ENCODE measurements at places on chromosomes 1 and 21.

- no peak for DNase-seq
These were observed 498.1 kb downstream of the LMO4 start for GRCh38 chr1:87826681-87827251.

DNA sequence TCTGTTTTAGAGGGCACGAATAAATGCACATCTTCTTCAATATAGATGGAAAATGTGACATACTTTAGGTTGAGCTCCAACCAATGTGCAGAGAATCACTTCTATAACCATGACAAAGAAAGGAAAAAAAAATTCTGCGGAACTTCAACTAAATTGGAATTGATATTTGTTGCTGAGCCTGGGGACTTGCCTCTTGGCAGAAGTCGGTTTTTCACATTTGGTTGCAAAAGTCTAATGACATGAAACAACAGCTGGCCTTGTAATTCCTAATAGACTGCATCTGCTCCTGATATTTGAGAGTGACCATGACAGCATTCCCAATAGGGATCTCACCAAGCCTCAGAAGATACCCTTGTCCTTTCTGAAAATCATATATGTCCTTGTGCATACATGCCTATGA, 112.8 kb downstream of the PRRX1 start:
- no peak for DNase-seq

GRCh38 chr21:44568261-44568660, 5.3 kb upstream of the KRTAP10-4 start:
- DNase-seq = no peak

GRCh38 chr1:41240781-41241353, 1.2 kb downstream of the SCMH1 start:
- DNase-seq = no peak

GRCh38 chr1:221868593-221869303, 126.9 kb upstream of the DUSP10 start:
- peak; percentile 44 for DNase-seq

DNA sequence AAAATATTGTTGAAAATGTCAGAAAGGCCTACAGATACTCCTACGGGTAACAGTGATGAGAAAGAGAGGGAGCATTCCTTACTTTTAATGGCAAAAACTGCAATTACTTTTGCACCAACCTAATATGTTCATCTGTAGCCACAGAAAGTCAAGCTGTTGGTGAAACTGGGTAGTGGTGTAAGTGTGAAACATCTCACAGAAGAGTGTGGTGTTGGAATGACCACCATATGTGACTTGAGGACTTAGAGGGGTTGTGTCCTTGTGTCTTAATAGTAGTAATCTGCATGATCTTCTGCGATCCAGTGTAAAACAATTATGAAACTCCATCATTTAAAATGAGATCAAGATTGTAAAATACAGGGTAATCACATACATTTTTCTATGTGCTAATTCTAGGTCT, 320.7 kb downstream of the ADGRL2 start:
- DNase-seq = no peak

Measured in NCI-H774 (cell line).